ENCODE measurements at places on chromosomes 7 and 10.

GRCh38 chr10:102619281-102619981 is 24.8 kb upstream of the TRIM8 start:
- DNase-seq: no peak

DNA sequence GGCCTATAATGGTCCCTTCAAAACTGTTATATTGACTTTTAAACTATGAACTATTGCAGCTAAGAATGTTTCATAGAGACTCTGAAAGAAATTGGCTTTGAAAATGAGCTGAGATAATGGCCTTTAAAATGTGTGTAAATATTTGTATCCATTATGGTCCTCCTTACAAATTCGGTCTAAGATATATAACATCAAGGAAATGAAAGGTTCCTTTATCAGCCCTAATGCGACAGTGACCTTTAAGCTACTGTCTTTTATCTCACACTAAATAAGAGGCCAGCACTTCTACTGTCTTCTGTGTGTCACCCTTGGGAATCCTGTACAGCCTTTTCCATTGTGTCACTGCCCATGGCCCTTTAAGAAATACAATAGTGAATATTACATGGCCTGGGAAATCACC is 19.5 kb downstream of the COL28A1 start:
- DNase-seq: no peak

DNA sequence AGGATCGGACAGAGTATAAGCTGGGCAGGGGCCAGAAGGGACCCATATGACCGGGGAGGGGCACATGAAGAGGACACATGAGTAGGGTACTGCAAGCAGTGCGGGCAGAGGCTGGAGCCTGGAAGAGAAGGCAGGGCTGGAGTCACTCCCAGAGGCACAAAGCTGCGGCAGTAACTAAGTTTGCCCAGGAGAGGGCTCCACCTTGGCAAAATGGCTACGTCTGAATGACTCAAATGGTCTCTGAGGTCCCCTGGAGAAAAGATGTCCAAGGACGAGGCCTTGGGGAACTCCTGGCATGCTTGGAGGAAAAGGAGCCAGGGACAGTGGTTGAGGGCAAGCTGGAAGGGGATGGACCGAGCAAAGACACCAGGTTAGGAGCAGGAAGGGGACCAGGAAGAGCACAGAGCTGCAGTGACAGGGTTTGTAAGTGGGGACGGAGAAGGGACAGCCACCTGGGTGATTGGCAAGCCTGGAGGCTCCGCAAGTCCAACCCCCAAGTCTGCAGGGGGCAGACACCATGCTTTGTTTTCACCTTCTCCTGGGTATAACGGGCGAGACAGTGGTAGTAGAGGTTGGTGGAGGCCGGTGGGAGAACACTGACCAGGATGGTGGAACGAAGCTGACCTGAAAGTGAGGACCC is 43.1 kb upstream of the LBX1 start:
- DNase-seq: peak; percentile 39

DNA sequence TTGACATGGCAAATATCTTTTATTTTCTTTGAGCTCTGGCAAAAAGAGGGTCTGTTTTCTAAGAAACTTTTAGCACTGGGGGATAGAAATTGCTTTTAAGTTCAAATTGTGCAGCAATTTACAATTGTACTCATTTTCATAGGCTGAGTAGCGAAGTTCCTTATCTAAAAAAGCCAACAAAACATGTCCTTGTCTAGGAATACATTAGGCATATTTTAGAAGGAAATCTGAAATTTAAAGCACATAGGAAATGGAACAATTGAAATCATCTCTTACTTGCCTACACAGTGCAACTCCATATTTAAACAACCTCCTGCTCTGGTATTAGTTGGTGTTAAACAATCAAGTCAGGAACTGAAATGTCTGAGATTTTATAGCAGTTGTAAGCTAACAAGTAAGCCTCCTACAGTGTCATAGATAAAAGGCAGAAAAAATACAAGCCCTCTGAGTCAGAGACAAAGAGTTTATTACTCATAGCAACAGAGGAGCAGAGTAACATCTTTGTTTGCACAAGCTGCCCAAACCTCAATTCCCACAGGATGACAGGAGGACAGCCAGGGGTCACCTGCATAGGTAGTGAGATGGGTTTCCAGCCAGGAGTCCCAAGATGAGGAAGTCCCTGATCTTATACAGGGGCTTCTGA is 280.2 kb upstream of the HGF start:
- DNase-seq: peak; percentile 77

DNA sequence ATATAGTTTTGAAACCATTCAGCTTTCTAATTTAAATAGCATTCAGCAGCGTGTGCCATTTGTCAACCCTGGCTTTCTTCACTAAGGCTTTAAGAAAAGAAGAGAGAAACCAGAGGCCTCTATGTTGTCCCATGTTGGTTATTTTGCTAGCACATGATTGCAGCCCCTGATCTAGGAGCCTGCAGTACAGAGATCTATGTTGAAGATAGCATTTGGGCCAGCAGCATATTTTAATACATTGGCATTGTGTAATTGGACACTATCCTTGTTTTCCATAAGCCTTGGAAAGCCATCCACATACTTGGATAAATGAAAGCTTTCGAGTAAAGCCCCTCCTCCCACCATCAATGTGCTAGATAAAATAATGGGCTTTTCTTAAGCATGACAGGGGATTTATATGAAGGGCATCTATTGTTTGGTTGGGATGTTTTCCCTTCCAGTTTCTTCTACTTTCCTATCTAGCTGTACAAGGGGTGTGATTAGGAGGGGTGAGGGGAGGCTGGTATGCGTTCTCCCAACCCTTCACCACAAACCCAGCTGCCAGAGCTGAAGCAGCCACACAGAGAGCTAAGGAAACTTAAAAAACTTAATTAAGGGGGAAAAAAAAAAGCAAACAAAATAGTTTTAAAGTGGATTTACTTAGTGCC is 23.1 kb upstream of the SDHAF3 start:
- no peak for DNase-seq

GRCh38 chr10:89518876-89519842 is 16.2 kb downstream of the SLC16A12 start:
- peak; percentile 72 for DNase-seq

DNA sequence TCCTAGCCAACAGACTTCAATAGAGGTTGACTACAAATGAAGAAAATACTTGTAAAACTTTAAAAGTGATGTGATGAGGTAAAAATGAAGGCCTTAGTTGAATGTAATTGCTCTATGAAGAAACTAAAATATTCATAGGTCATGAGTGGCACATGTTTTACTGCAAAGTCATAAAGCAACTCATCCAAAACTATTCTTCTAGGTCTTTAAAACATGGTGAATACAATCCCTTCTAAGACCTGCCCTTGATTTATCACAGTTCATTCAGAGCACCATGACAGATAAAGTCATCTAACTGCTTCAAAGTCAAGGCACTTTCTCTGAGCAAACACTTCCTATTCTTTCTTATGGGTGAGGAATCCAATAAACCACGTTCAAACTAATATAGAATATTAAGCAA is 713.5 kb downstream of the SORCS1 start:
- DNase-seq: no peak

- DNase-seq: no peak
These were observed 322.0 kb downstream of the FRMD4A start for GRCh38 chr10:14008740-14009080.

DNA sequence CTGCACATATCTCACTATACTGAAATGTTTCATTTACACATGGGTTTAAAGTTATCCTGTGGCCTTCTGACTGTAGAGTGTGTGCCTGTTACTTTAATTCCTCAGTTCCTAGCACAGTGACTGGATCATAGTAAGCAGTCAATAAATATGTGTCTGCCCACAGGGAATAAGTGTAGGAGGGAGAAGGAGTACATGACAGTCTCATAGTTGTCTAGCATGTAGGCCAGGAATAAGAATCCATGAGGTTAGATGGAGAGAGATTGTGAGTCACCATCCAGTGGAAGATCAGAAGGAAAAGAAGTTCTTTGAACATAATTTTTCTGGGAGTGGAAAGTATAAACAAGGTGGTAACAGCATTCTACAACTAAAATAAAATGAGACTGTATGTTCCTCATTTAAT is 36.6 kb upstream of the SEMA3A start:
- DNase-seq: peak; percentile 14

DNA sequence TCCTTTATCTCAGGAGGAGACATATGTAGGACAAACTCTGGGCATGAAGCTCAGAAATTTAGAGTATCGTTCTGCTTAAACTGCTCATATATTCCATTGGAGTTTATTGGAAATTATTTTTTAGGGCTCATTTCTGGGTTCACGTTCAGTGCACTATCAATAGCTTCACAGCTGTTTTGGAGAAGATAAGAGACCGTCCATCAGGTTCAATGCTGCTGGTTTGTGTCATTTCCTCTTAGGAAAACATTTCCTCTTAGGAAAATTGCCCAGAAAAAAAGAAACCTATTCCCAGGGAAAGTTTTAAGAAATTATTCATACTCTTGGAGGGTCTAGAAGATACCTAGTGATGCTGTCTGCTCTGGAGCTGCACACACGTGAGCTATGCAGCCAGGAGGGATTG is 691.7 kb downstream of the GRID1 start:
- DNase-seq: no peak

DNA sequence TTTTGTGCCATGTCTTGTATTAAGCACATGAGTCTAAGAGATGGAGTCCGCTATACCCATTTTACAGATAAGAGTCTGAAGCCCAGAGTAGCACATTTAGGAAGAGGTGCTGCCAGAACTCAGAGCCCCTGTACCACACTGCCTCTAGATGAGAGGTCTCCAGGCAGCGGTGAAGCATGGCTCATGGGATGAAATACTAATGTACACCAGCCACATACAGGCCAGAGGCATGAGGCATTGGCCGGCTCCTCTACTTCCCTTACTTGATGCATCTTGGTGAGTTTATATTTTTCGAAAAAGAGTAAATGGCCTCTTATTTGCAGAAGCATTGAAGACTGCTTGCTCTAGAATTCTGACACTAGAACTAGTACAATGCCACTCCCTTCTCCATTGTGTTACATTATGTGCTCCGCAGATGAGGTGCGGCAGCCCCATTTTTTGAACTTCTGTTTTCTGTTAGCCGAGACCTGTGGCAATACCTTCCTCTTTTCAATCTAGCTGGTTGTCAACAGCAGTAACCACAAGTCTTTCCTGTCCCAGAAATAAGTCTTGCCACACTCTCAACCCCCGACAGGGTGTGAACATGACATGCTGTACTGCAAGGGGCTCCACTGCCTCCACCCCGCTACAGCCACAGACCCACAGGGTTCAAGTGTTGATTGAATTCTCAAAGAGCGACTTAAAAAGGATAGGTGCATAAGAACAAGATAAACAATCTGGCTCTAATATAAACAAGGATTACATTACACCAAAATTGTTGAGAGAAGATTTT is 145.3 kb downstream of the CELF2 start:
- DNase-seq: no peak

GRCh38 chr10:60293581-60294175 is 96.0 kb downstream of the ANK3 start:
- DNase-seq: no peak

- DNase-seq: no peak
These were observed 3.9 kb upstream of the CUEDC2 start for GRCh38 chr10:102436312-102436711.

- DNase-seq: no peak
These were observed 31.2 kb downstream of the BMPER start for GRCh38 chr7:33936503-33936902.

DNA sequence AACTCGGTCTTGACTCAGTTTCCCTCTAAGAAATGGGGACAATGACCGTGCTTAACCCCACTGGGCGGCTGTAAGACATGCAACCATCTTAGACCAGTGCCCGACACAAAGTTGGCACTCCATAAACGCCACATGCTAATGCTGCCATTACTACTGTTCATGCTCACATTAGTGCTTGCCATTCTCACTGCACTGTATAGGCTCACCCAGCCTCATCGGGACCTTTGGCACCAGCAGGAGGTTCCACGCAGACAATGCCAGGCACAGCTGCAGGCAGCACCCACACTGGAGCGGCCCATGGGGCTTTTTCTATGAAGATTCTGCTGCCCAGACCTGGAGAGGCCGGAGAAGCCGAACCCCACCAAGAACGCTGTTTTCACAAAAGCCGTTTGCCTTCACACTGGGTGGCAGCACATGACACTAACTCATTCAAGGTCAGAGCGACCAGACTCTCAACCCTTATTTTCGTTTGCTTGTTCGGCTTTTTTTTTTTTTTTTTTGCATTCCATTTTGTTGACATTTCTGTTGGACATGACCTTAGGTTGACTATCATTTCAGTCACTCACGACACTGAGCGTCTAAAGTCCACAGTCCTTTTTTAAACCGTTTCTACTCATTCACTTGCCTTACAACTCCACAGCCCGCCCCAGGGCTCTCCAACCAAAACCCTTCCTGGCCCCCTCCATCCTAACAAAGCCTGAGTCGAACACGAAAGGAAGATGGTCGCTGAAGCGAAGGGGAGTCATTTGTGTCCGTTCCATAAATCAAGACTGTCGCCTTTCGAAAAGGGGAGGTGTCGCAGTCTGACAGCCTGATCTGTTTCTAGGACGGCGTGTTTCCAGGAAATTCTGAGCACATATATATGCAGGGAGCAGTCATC is 124.4 kb upstream of the RNF32 start:
- no peak for DNase-seq

DNA sequence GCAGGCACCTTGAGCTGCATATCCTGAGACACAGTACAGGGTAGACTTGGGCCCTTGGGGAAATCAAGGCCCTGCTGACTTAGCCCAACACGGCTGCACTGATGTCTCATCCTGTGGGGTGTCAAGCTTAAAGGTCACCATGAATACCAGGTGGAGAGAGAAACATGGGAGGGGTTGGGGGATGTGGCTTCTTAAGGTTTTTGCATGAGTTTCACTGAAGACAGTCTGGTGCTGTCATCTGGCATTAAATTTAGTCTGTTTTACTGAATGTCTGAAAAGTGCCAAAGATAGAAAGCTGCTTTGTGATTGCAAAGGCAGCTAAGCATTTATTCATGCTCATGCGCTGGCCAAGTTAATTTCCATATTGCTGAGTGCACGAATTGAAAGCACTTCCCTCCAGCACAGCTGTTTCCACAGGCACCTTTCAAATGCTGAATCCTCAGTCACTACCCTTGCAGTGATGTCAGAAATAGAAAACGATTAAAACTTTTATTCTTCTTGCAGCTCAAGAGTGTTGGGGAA is 102.1 kb downstream of the OSBPL3 start:
- DNase-seq: no peak

GRCh38 chr10:75959209-75959608 is 527.8 kb downstream of the LRMDA start:
- peak; percentile 70 for DNase-seq

- no peak for DNase-seq
These were observed 25.9 kb downstream of the RGR start for GRCh38 chr10:84270708-84271107.

DNA sequence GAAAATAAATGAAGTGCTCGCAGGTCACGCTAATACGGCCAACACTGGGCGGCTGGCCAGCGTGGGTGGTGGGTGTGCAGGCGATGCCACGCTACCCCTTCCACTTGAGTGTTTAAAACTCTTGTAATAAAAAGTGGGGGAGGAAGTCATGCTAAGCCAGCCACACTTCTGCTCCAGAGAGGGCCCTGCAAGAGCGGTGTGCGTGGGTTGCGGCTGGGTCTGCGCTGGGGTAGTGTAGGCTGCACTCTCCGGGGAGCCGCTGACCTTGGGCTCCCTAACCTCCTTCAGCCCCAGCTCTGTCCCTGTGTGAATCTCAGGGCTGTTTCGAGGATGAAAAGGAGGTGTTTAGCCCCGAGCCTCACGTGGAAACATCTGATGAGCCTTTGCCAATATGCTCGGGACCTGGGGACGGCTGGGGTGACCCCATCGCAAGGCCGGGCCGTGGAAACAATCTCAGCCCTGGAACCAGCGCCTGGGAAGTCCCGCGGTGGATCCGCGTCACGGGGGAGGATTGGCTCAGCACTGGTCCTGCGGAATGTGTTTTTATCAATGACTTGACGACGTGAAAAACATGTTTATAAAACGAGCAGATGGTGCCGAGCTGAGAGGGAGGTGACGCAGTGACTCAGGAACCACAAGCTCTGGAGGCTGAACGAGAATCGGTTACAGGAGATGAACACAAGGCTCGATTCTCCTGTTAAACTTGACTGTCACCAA is 278.5 kb downstream of the DNAJB6 start:
- no peak for DNase-seq
